Stimulated activated CD4-positive, alpha-beta T cell treated with anti-CD3 and anti-CD28 coated beads, Interleukin-2, amount 100 ng/mL, for 48 hours (primary cell): ENCODE measurements at places on chromosomes 3 and 15.
A peak's percentile ranks its signal among the peaks of the same experiment; 100 is the strongest.

DNA sequence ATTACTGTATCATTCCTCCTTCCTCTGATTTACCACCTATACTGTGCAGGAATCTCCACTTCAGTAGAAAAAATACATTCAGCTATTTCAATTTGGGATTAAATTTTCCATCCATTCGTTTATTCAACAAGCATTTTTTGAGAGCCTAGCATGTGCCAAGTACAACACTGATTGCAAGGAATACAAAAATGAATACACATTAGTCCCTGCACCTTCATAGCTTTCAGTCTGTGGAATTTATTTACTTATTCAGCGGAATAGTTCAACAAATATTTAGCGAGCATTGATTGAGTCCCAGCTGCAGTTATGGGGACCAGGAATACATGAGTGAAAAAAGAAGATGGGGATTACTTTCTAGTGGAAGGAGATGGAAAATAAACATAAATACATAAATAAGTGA, 606.8 kb upstream of the TBL1XR1 start:
- no peak for DNase-seq

DNA sequence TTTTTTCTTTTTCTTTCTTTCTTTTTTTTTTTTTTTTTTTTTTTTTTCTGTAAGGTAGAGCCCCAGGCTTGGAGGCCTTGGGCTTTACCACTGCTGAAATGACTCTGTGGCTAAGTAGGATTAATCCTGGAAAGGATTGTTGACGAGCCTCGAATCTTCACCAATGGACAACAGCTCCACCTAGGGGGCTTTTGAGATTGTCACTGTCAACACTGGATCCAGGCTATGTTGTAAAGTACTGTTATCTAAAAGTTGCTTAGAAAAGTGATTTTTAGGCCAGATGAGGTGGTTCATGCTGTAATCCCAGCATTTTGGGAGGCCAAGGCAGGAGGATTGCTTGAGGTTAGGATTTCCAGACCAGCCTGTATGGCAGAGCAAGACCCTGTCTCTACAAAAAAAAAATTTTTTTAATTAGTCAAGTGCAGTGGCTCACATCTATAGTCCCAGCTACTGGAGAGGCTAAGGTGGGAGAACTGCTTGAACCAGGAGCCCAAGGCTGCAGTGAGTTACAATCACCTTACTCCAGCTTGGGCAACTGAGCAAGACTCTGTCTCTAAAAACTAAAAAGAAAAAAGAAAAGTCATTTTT, 41.6 kb downstream of the KLHL18 start:
- peak; percentile 37 for DNase-seq

DNA sequence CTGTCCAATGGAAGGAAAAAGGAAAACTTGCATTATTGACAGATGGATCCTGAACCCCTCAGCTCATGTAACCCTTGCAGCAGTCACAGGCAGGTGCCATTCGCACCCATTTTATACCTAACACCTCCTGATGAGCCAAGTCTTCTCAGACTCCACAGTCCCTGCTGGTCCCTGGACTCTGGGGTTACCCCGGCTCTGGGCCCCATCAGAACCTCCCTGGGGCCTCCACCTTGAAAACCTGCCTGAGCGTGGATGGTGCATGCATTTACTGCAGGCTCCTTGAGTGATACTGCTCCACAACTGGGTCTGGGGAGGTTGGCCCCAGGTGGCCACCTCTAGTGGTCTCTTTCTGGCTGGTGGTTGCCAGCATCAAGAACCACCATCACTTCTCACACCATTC, 15.9 kb upstream of the DOCK3 start:
- DNase-seq: no peak

- no peak for DNase-seq
Observed at GRCh38 chr3:81199587-81199986, 561.9 kb downstream of the GBE1 start.

GRCh38 chr15:34783991-34784390, 11.4 kb downstream of the ACTC1 start:
- DNase-seq: no peak

DNA sequence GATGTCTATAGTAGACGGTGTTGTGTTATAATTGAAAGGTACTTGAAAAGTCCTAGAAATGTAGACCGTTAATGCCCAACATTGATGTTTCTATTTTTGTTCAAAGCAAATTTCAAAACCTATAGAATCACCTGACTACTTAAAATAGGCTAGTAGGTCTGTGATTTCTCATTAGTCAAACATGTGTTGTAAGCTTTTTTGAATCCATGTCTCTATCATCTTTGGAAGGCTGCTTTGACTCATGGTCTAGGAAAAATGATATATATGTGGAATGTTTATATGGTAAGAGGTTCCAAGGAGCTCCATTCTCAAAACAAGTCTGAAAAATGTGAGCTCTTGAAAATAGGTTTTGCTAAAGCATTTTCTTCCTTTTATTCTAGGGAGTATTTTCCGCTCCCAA, 375.3 kb downstream of the LPP start:
- DNase-seq: no peak

DNA sequence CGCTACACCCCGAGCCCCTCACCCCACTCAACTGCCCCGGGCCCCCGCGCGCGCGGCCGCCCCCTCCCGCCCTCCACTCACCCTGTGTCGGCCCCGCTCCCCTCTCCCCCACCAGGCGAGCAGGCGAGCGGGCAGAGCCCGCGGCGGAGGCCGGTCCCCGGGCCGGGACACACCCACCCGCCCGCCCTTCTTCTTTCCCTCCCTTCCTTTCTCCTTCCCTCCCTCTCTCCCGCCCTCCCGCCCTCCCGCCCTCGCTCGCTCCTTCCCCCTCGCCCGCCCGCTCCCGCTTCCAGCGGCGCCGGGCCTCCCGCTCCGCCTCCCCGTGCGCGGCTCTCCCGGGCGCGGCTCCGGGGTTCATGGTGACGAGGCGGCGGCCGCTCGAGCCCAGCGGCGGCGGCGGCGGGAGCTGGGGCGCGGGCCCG, at the start of gene CTDSPL:
CTDSPL (plus strand) TSS at position 261 of the 422 bp plus-strand sequence. CDS start 320 bp downstream, outside the sequence.
- DNase-seq: no peak

DNA sequence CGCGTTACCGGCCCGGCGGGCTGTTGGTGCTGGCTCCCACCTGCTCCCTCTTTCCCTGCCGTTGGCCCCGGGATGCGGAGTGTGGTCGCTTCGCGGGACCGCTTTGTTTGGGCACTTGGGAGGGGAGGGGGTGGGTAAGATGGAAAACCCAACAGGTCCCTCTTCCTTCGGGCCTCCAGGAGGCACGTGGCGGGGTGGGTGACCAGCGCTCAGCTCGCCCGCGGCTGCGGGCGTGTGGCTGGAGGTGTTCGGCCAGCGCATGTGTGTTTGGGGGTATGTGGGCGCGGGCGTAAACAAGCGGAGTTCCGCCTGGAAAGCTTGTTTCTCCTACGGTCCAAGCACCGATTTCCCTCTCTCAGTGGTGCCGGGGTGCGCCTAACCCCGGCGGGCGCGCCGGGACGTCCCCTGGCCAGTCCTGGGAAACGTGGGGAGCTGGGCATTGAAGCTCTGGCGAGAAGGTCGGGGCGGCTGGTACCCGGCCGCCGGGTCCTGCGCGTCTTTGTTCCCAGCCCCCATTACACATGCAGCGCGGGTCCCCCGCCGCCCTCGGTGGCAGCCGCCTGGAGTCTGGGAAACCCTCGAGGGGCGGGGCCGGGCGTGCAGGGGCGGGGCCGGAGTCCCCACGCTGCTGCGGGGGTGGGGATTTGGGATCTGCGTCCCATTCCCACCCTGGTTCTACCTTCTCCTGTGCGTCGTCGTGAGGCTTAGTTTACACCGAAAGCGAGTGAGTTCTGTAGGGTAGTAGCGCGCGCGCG, 1.4 kb downstream of the ACVR2B start:
- DNase-seq: peak; percentile 28

GRCh38 chr15:64246364-64247189, 83.8 kb upstream of the PPIB start:
- DNase-seq: peak; percentile 24

DNA sequence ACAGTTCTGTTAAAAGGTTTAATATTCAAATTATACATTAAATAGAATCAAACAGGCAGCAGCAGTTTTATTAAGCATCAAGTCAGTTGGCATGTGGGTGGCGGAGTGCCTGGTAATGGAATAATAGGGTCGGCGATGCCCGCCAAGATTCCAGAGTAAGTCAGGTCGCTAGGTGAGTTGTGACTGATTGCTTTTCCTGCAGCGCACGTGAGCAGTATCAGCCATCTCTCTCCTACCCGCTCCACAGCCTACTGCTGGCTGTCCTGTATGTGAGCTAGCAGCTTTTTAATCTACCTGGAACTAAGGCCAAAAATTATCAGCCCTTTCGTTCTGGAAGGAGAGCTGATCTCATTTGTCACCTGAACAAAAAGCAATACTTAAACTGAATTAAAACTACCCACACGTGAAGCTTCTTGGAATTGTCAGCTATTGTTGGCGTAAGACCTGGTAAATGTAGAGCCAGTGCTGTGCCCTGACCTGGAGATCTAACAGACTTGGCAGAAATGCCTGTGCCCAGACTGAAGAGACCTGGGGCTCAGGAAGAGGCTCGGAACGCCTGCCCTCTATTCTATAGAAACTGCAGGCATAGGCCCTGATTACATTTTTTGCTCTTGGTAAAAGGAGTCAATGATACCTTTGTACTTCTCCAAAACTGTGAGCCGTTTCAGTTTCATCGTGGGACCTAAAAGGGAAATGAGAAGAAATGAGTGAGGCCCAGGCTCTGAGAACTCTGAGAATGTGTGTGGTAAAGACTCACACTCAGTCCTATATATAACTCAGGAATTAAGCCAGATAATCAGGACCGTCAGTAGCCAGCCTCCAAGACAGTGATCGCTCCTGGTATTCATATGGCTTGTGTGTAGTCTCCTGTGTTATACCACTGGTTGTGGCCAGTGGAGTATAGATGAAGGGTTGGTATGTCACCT, 21.9 kb downstream of the IDH3A start:
- no peak for DNase-seq
